ENCODE measurements at places on chromosomes 4 and X.

DNA sequence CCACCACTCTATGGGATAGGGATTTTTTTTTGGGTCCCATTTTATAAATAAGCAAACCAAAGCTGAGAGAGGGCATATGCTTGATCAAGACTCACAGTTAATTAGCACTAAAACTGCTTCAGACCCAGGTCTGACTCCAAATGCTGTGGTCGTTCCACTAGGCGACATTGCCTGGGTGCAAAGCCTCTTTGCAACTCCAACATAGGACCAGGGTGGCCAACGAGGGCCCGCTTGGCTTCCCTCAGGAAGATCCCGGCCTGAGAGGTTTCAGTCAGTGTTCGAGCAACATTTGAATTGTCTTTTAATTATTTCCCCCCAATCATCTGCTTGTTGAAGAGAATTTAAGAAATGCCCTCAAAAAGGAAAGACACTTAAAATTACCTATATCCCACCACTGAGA lies 11.2 kb downstream of the PJA1 start:
- DNase-seq = no peak

DNA sequence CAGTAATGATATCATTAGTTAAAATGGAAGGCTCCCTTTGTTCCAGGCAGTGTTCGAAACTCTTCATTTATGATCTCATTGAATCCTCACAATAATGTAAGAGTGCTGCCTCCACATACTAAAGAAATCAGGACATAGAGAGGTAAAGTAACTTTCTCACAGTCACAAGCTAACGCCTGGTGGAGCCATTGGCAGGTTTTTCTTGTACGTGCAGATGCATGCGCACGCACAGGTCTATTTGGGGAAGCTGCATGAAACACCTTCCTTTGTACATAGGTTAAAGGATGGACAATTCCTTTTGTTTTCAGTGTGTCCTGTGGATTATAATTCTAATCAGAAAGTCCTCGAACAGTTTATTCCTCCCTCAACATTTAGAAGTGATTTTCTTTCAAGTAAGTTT lies 176.2 kb downstream of the RAPGEF2 start:
- DNase-seq = no peak

GRCh38 chr4:152360045-152360410 lies 175.9 kb downstream of the FBXW7 start:
- DNase-seq = no peak

GRCh38 chr4:38237139-38237538 lies 276.9 kb downstream of the PTTG2 start:
- DNase-seq = no peak

- DNase-seq = no peak
These were observed 21.1 kb downstream of the GRPR start for GRCh38 chrX:16144420-16144819.

DNA sequence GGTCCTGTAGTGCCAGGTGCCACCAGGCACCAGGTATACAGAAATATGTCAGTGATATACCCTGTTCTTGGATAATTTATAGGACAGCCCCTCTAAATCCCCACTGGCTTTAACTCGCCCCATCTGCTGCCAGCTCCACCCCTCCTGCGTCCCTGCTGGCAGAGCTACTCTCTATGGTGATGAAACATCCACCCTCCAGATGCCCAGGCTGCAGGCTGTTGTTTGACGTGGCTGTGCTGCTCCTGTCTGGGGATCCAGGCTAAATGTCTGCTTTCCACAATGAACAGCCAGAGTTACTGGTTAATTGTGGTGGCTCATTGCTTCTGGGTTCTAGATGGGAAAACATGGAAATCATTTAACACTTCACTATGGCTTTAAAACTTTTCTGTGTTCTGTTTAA lies 12.9 kb downstream of the NHSL2 start:
- no peak for DNase-seq

GRCh38 chr4:142582340-142582739 lies 263.8 kb downstream of the INPP4B start:
- no peak for DNase-seq

DNA sequence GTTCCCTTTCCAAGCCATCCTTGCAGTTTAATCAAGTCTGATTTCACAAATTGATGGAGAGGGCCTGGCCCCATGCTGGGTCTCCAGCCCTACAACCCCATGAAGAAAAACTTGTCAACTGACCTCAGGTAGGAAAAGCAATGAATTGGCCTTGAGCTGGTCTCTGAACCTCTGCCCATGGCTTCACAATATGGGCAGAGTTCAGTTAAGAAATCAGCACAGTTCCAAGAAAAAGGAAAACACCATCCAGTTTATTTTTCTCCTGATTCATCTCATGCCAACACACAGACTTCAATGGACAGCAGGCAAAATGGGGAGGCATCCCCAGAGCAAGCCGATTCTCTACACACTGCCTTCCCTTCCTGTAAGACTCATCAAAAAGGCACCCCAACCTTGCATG lies 3.3 kb downstream of the RIPPLY1 start:
- no peak for DNase-seq
